ENCODE measurements at places on chromosomes 4 and X.

GRCh38 chrX:70096052-70096451 lies 33.8 kb downstream of the OTUD6A start:
- DNase-seq, result no peak

DNA sequence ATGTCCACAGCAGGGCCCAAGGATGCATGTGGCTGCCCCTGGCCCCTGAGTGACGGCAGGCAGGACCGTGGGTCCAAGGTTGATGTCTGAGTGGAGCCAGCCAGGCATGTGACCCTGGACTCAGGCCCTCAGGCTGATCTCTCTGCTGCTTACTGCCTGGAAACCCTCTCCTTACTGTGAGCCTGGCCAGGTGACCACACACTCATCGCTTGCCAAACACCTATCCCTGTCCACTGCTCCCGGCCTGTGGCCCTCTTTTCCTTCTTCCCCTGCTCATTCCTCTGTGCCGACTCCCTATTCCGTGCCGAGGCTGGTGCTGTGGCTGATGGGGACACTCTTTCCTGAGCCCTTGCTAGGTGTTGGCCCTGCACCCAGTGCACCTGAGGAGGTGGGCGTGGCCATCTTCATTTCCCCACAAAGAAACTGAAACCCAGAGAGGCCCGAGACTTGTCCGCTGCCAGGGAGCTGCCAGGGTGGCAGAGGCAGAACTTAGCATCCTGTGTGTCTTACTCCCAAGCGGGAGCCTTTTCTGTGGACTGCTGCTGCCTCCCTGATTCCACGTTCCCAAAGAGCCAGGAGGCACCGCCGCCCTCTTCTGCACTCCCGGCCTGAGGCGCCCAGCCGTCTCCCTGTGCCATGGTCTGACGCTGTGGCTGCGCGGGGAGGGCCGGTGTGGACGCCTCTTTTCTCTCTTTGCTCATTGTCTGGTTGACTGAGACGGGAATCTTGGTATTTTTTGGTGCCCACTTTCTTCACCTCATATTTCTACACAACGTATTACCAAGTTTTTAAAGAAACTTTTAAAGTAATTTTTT lies 11.2 kb upstream of the RNF4 start:
- no peak for DNase-seq

DNA sequence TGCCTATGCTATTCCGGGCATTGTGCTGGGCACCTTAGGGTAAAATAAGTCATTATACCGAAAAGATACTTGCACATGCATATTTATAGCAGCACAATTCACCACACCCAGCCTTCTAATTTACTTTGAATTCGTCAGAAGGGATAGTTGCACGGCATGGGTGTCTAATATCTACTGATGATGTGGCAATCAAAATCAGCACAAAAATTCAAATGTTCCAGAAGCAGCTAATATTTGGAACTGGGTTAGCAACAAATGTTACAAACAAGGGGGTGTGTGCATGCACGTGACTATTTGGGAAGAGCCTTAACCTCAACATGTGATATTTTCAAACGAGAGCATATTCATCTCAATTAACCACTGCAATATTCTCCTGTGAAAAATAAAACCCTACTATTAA lies 79.7 kb upstream of the PRSS48 start:
- DNase-seq, result no peak

- no peak for DNase-seq
These were observed 38.2 kb upstream of the MAMLD1 start for GRCh38 chrX:150324919-150325318.

DNA sequence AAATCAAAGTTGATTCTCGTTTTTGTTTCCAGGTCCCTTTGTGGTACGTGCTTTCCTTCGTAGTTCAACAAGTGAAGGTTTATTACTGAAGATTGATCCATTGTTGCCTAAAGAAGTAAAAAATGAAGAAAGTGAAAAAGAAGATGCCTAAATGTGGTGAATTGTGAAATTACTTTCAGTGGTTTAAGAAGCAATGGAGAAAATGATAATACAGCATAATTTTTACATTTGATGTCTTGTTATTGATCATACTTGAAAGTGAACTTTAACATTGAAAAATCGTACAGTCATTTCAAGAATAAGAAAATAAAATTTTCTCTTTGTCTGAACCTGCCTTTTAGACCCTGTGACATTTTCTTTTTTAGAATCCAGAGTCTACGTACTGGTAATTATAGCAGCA lies 89.8 kb downstream of the MRPL1 start:
- DNase-seq, result peak; percentile 38

DNA sequence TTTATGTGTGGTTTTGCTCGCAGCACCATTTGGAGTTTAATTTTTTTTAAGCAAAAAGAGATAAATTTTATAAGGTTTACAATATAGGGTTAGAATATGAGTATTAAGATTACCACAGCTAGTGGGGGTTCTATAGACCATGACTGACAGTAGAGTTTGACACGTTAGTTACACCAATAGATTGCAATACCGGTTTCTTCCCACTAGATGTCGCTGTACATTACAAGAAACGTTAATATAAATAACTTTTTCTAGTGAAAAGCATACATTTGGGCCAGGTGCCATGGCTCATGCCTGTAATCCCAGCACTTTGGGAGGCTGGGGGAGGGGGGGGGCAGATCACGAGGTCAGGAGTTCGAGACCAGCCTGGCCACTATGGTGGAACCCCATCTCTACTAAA lies 433.6 kb downstream of the MAGEB5 start:
- peak; percentile 52 for DNase-seq

- no peak for DNase-seq
These were observed 100.3 kb upstream of the FAT1 start for GRCh38 chr4:186823989-186824388.

GRCh38 chrX:14546190-14546589 lies 16.9 kb downstream of the GLRA2 start:
- no peak for DNase-seq

DNA sequence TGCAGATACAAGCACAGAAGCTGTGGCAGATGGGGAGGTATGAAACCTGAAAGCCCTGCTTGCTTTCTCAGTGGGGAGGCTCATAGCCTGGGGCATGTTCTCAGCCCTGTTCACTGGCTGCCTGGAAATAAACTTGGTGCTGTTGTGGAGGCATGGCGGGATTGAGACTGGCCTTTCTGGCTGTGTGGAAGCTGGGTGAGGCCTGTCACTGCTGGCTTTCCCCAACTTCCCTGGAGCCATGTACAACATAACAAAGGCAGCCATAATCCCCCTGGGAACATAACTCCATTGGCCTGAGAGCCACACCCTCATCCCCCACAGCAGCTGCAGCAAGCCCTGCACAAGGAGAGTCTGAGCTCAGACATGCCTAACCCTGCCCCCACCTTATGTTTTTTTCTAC lies 237.7 kb upstream of the TLL1 start:
- no peak for DNase-seq

- no peak for DNase-seq
These were observed 132.1 kb downstream of the NSUN7 start for GRCh38 chr4:40881851-40882250.

Measured in activated CD4-positive, alpha-beta T cell treated with anti-CD3 and anti-CD28 coated beads, Interleukin-2, Interleukin-6, amounts not matched to agents 100 ng/mL and 50 ng/mL, durations not matched to agents 16 hours and 8 hours (primary cell).